ENCODE measurements at places on chromosomes 2 and 18.

DNA sequence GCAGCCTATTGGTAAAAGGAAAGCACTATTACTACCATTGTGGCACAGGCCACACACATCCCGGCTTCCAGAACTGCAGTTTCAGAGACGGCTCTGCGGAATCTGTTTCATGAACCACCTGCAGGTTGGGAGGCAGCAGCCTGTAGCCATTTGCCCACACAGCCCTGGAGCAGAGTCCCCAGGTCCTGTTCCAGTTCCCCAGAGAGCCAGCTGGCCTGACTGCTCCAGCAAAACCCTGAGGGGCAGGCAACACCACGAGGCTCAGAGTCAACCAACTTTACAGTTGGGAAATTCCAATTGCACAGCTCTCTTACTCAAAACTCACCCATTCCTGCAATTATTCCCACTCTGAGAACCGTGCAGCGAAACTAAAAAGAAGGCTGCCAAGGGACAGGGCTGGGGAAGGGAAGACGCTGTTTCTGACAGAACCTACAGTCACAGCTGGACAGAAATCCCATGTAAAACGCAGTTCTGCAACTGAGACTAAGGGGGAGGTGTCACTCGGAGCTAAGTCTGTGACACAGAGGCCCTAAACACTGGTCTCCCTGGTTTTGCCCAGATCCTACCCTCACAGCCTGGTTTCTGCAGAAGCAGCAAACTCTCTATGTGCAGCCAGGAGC lies 219.4 kb downstream of the TMEM163 start:
- no peak for DNase-seq

DNA sequence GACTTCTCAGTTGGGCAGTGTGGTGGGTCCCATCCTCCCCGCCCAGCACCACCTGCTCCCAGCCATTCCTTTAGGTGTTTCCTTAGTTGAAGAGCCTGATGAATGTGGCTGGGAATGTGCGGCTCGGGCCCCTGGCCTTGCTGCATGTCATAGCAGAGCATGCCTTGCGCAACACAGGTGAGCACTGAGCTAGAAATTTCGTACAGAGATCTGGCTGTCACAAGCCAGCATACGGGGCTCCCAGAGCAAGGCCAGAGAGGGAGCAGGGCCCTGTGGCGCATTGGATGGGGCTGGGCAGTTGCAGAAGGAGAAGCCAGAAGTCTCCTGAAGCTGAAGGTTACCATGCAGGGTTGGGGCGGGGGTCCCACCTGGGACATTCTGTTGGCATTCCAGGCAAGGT lies 129.7 kb downstream of the WDSUB1 start:
- no peak for DNase-seq

DNA sequence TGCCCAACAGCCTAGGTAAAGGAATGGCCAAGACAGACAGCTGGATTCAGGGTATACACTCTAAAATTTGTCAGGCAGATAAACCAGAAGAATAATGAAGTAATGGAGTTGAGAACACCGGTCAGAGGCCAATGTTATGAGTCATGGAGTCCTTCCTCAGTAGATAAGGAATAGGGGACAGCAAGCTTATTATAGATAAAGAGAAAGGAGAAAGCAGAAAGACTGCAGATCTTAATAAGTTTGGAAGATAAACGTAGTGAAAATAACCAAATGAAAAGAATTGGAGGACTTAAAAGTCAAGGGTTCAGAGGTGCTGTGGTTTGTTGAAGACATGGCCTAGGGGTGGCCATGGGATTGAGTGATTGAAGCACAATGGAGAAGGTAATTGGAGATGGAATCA lies 63.5 kb upstream of the NFE2L2 start:
- no peak for DNase-seq

DNA sequence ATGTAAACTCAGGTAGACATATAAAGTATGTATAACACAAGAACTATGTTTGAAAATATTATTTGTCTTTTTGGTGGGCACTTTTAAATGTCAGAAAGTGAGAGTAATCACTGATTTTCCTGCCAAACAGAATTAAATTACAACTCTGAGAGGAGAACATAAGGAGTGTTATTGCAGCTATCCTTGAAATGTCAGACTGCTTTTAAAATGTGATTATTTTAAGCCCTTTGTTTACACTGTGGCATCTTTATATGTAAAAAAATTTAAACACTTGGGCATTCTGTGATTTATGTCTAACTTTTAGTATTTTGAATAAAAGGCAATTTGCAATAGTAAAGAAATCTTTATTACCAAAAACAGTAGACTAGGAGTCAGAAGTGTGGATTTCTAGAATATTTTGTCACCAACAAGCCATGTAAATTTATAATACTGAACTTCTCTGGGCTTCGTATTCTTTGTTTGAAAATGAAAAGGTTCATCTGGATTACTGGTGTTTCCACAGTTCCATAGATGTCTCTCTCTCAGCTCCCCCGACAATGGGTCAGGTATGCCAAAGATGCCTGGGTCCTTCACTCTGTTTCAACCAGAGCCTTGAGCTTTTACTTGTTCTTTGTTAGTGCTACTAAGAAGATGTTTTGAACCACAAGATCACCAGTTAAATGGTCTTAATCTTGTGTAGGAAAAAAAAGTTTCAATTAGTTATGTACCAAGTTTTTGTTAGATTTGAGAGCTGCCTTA lies 38.8 kb downstream of the GULP1 start:
- DNase-seq: no peak

- DNase-seq: no peak
Observed at GRCh38 chr2:222652491-222653255, 3.2 kb downstream of the FARSB start.

GRCh38 chr2:177038787-177039484 lies 173.7 kb upstream of the HNRNPA3 start:
- no peak for DNase-seq

GRCh38 chr18:54257015-54257414 lies 12.3 kb upstream of the POLI start:
- no peak for DNase-seq

DNA sequence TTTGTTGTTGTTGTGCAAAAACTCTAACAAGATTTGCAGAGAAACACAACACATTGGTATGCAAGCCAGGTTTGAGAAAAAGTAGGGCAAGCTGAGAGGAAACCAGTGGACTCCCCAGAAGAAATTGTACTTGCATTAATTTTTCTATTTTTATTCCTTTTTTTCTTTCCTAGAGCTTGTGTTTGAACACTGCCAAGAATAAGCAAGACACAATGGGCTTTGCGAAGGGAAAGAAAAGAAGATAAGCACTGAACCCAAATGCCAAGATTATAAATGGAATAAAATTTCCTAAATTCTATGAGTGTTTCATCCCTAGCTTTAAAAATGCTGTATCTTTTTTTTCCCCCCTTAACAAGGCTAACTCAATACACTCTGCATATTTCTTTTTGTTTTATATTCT lies 17.0 kb upstream of the CYTIP start:
- DNase-seq: no peak

DNA sequence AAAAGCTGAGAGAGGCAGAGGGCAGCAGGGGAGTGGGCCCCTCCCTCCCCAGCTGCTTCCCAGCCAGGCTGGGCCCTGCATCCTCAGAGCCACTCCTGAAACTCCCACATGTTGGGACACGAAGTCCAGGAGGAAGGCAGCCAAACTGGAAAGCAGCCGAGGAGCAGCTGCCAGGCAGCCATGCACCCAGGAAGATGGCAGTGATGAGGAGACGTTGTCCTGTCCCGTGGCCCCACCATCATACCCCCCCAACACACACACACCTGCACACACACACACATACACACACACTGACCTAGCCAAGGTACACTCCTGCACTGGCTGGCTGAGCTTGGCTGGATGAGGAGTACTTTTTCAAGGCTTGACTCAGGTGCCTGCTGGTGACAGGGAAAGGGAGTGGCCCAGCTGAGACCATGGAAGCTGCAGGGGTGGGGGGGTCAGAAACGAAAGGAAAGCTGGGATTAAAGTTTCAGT lies 106.0 kb downstream of the CYP26B1 start:
- DNase-seq: no peak

GRCh38 chr2:22904126-22904684 lies 480.8 kb upstream of the KLHL29 start:
- no peak for DNase-seq

GRCh38 chr18:64294967-64295366 lies 146.1 kb upstream of the LINC00305 start:
- DNase-seq: no peak
